ENCODE measurements at places on chromosomes 6 and 20. TPM values are rescaled to one million over a fixed set of nuclear protein-coding genes. Genes with fewer than 3 reads are reported as not detected.
A peak's percentile ranks its signal among the peaks of the same experiment; 100 is the strongest.

DNA sequence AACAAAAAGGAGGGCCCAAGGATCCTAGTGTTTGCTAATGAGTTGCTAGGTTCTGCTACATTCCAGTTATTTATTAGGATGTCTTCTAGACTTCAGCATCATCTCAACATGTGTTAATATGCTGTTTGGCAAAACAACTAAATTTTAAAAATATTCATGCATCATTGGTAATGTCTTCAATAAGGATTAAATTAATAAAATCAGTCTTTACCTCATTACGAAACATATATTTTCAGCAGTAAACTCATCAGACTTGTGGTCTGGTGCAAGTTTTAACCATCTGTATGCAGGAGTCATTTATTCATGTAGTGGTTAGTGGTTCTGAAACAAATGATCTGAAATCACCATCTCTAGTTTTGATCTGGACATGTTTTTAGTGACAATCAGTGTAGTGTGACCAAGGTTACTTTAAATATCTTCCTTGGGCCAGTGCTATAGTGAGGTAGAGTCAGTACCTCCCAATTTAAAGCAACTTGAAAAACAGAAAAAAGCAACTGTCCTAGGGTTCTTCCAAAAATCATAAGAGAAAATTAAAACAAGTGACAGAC lies 85.0 kb upstream of the KCNK16 start:
- DNase-seq: no peak

GRCh38 chr6:119463081-119463626 lies 113.6 kb upstream of the MAN1A1 start:
- DNase-seq: peak; percentile 52

DNA sequence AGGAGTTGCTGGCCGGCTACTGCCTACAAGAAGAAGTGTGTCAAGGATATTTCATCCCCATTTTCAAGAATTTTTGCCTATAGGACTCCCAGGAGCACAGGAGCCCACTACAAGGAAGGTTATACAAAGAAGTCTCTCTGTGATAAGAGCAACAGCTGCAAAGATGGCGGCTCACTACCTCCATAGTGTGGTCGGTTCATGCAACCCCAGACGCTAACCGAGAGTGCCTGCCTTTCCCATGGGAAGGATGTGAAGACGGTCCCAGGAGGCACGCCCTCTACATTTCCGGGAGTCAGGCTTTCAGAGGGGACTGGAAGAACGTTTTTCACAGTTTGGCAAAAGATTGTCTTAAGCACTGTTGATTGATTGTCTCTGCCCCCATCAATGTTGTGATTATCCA lies 816.3 kb downstream of the QKI start:
- no peak for DNase-seq

GRCh38 chr20:38447931-38448675 lies 13.0 kb upstream of the SNHG17 start:
- DNase-seq: no peak

DNA sequence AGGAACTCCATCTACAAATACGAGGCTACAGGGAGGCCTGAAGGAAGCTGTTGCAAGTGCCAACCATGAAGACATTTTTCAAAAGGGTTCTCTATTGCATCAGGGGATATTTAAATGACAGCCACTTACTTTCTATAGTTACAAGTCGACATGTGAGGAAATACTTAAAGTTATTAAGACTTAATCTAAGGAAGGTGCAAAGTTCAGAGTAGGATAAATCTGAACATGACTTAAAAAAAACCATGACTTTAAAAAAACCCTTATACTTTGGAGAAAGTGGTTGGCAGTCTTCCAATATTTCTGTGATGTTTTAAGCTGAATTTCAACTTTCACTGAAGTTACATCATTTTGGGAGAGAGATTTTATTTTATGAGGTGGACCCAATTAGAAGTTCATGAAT lies 56.3 kb upstream of the EMILIN3 start:
- DNase-seq: no peak

- no peak for DNase-seq
These were observed 548.7 kb upstream of the MAP3K7 start for GRCh38 chr6:91135406-91136103.

DNA sequence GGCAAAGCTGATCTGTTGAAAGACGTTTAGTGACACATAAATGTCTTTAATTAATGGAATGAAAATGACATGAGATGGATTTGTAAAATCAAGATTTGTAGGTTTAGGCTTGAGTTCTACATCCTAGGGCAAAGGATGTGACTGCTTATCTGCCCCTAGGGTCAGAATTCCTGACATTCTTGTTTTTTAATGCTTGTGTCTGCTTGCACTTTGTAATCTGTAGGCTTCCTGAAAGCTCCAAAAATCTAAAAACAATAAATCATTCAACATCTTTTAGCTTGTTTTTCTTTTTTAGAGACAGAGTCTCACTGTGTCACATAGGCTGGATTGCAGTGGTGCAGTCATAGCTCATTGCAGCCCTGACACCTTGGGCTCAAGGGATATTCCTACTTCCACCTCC lies 107.9 kb upstream of the MLIP start:
- no peak for DNase-seq

- DNase-seq: no peak
These were observed 130.3 kb downstream of the OPRM1 start for GRCh38 chr6:154169193-154169847.

GRCh38 chr20:32434434-32434833 lies 76.3 kb downstream of the ASXL1 start:
- DNase-seq: no peak

Gene KPNA5
- total RNA-seq: 7.1 TPM

Gene FGD2
- total RNA-seq: 4.7 TPM

Gene CCN6
- not detected for total RNA-seq

Gene CCM2L
- not detected for total RNA-seq

Measured in activated CD4-positive, alpha-beta memory T cell treated with anti-CD3 and anti-CD28 coated beads, Interleukin-2, amount 10 ng/mL, durations not matched to agents 7 days and 5 days (primary cell).